Naive thymus-derived CD8-positive, alpha-beta T cell (primary cell): ENCODE measurements at places on chromosomes 3 and 15. TPM values are rescaled to one million over a fixed set of nuclear protein-coding genes. Genes with fewer than 3 reads are reported as not detected.
A peak's percentile ranks its signal among the peaks of the same experiment; 100 is the strongest.

SH2D7 gene
- not detected for total RNA-seq

GRCh38 chr15:100108846-100109245 is 232.9 kb downstream of the ADAMTS17 start:
- no peak overlapping the region for H3K27ac ChIP-seq
- H3K4me3 ChIP-seq = no peak overlapping the region
- peaks cover 47% of the 10 kb centered on the region for H3K4me1 ChIP-seq
- no peak for DNase-seq
- no peaks in the 10 kb centered on the region for H3K36me3 ChIP-seq

DNA sequence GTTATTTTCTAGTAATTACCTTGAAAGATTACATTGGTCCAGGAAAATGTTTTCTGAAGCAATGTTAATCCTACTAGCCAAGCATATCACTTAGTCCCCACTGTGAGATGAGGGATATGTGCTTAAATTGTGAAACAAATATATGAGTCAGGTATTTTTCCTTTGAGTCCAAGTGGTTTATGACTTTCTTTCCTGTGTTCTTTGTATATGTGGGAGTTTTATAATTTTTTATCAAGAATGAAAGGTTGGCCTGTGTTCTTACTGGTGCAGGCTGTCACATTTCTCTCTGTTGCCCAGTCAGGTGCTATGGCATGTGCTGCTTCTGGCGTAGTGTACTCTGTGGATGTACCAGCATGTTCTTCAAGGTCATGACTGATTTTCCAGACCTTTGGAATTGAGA is 147.4 kb downstream of the CMSS1 start:
- no peaks in the 10 kb centered on the region for H3K27me3 ChIP-seq
- H3K4me1 ChIP-seq = peaks cover 11% of the 10 kb centered on the region
- no peak overlapping the region for H3K27ac ChIP-seq
- no peak overlapping the region for H3K4me3 ChIP-seq
- no peaks in the 10 kb centered on the region for H3K36me3 ChIP-seq
- no peak for DNase-seq

DNA sequence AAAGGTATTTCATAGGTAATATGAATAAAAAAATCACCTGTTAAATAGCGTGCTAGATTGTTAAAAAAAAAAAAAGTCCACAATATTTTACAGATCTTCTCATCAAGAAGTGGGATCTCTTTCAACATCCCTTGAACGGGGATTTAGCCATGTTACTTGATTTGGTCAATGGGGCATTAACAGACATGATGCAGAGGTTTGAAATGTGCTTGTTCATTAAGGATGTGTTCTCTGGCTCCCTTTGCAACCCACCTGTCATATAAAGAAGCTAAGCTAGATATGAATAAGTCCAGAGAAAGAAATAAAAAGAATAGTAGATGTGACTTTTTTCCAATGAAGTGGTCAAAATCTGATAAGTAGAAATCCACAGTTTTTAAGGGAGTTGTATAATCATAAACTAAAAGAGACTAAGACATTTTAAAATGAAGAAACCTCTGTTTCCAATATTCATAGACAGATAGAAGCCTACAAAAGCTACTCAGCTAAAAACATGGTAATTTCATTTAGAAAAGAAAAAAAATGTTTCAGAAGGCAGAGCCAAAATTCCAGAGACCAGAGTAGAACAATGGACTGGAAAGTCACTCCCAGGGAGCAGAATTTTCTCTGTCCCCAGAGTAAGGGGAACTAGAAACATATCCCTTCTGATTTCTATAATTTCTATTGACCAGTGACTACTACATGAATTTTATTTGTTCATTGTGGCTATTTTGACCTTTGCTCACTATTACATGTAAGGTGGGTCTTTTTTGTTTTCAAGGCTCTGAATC is 79.2 kb downstream of the PLSCR2 start:
- H3K27me3 ChIP-seq = peaks cover 9% of the 10 kb centered on the region
- no peaks in the 10 kb centered on the region for H3K36me3 ChIP-seq
- no peaks in the 10 kb centered on the region for H3K4me1 ChIP-seq
- DNase-seq = no peak
- no peak overlapping the region for H3K27ac ChIP-seq

GRCh38 chr3:107455621-107456020 is 67.1 kb upstream of the BBX start:
- H3K4me1 ChIP-seq = no peaks in the 10 kb centered on the region
- DNase-seq = no peak
- no peaks in the 10 kb centered on the region for H3K36me3 ChIP-seq
- H3K27me3 ChIP-seq = no peaks in the 10 kb centered on the region

- no peaks in the 10 kb centered on the region for H3K27me3 ChIP-seq
- H3K36me3 ChIP-seq = no peaks in the 10 kb centered on the region
- no peak overlapping the region for H3K27ac ChIP-seq
- H3K4me1 ChIP-seq = no peaks in the 10 kb centered on the region
- no peak for DNase-seq
Measured at GRCh38 chr3:29324180-29324651, 43.3 kb downstream of the RBMS3 start.

DNA sequence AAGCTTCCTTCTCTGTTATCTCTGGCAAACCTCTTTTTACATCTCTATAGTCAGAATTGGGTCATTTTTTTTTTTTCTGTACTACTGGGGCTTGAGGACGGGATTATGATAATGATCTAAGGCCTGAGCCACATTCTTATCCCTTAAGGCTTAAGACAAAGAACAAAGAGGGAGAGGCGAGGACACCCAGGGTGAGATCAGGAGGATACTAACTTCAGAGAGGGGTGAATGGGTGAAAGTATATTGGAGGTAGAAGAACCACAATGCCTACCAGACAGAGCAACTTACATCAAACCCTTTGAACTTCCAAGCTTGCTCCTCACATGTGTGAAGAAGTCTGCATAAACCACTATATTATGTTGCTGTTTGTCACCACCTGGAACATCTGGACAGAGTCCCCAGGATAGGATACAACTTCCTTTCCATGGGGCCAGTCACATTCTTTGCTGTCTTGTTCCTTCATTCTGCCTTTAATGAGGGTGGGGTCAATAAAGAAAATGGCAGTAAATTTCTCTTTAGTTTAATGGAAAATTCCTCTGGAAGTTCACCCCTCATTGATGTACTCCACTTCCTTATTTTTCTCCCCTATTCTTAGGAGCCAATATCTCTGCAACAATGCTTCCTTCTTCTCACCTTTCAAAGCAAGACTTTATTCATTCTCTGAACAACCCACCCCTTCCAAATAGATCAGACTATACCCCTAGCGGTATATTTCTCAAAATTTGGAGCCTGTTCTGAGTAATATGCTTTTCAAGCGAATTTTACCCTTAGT is 9.1 kb upstream of the PDCD6IP start:
- no peak overlapping the region for H3K27ac ChIP-seq
- no peaks in the 10 kb centered on the region for H3K4me1 ChIP-seq
- no peak overlapping the region for H3K4me3 ChIP-seq
- no peak for DNase-seq
- peaks cover 4% of the 10 kb centered on the region for H3K27me3 ChIP-seq

GRCh38 chr15:57031082-57031481 is 112.6 kb downstream of the TCF12 start:
- H3K36me3 ChIP-seq = peaks cover 2% of the 10 kb centered on the region
- H3K27me3 ChIP-seq = no peaks in the 10 kb centered on the region
- H3K27ac ChIP-seq = peak overlapping the region; percentile 27
- no peak for DNase-seq
